KBM-7 (cell line): ENCODE measurements at places on chromosomes 16 and 17.

DNA sequence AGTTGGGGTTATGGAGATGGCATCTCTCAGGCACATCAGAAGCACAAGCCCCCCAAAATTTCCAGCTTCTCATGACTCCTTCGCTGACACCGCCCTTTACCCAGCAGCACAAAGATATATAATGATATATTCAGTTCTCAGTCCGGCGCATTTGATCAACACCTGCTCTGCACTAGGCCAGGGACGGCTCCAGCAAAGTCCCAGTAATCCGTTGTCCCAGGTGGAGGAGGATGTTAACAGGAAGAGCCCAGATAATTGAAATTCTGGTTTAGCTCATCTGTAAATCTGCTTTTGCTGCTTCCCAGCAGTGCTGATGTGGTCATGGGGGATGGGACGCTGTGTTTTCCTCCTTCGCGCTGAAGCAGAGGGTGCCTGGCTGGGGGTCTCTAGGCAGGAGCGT is 131.5 kb downstream of the OR1D5 start:
- no peak for DNase-seq

DNA sequence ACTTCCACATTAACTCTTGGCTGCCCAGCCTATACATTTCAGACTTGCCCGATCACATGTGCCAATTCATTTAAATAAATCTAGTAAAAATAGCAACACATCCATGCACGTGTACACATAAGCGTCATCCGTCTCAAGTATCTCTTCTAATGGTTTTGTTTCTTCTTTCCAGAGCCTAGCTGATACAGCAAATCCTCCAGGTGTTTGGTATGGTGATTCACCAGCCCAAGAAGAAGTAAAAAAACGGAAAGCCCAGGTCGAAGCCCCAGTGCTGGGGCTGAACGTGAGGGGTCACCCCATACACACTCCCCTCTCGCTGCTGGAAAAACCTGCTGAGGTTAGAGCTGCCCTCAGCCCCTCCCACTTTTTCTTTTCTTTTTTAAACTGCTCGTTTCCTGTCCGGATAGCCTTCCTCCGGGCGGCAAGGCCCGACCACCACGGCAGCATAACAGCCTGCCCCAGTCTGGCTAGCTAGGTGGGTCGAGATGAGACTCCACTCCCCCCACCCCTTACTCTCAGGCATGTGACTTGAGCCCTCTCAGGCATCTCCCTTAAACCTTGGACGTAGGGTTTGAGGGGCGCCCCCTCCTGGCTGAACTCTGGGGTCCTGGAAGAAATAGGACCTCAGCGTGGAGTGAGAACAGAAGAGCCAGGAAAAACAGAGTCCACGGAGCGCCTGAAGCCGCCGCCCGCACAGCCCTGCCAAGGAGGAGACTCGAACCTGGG is 13.9 kb upstream of the OR1F1 start:
- DNase-seq: peak; percentile 51

- no peak for DNase-seq
These were observed 50.6 kb downstream of the PLD6 start for GRCh38 chr17:17155568-17155967.

DNA sequence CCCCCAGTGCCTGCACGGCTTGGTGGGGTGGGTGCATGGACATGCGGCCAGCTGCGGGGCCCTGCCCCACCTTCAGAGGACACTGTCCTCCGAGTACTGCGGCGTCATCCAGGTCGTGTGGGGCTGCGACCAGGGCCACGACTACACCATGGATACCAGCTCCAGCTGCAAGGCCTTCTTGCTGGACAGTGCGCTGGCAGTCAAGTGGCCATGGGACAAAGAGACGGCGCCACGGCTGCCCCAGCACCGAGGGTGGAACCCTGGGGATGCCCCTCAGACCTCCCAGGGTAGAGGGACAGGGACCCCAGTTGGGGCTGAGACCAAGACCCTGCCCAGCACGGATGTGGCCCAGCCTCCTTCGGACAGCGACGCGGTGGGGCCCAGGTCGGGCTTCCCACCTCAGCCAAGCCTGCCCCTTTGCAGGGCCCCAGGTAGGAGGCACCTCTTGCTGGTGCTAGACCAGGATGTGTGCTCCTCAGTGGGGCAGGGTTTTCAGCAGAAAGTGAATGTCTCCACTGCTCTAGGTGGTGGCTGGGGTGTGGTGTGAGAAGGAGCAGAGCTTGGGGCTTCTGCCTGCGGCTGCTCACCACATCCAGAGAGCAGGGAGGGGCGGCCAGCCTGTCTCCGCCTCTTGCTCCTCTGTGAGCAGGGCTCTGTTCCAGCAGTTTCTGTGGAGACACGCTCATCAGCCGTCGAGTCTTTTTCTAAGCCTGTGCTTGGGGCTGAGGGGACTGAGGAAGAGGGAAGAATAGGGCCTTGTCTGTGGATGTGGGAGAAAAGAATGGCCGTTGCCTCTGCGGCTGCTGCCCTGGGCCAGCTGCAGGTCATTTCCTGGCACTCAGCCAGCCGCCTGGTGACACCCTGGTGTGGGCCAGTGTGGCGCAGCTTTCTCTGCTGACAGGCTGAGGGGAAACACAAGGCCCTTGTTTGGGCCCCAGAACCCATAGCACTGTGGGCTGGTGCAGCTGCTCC is 2.2 kb downstream of the ZNF276 start:
- DNase-seq: no peak

- no peak for DNase-seq
These were observed 1.8 kb downstream of the VASN start for GRCh38 chr16:4373356-4373908.

DNA sequence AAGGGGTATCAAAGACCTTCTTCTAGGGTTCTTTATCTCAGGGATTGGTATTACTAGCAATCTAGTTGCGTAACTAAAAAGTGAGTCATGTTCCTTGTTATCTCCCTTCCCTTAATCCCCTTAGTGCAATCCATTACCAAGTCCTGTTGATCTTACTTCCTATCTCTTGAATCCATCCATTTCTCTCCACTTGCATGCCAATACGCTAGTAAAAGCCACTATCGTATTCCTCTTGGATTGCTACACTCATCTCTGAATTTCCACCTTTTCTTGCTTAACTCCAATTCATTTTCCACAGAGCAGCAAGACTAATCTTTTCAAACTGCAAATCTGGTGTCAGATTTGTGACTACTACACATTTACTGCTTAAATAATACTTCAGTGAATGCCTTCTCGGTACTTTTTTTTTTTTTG is 1.8 kb upstream of the ADAT1 start:
- DNase-seq: peak; percentile 39

- no peak for DNase-seq
These were observed 452.5 kb upstream of the CCL2 start for GRCh38 chr17:33802349-33803198.

- no peak for DNase-seq
These were observed 1.4 kb downstream of the MEIOB start for GRCh38 chr16:1870365-1871082.
